ENCODE measurements at places on chromosomes 7 and 10. TPM values are rescaled to one million over a fixed set of nuclear protein-coding genes. Genes with fewer than 3 reads are reported as not detected.

GRCh38 chr7:734214-734613, 7.1 kb upstream of the PRKAR1B start:
- peaks cover 4% of the 10 kb centered on the region for H3K36me3 ChIP-seq
- 0 out of 2 replicates have a peak, but pooled peaks cover 3% of the 10 kb centered on the region for H3K4me1 ChIP-seq
- H3K27me3 ChIP-seq, result no peaks in the 10 kb centered on the region
- H3K4me3 ChIP-seq, result no peak overlapping the region

DNA sequence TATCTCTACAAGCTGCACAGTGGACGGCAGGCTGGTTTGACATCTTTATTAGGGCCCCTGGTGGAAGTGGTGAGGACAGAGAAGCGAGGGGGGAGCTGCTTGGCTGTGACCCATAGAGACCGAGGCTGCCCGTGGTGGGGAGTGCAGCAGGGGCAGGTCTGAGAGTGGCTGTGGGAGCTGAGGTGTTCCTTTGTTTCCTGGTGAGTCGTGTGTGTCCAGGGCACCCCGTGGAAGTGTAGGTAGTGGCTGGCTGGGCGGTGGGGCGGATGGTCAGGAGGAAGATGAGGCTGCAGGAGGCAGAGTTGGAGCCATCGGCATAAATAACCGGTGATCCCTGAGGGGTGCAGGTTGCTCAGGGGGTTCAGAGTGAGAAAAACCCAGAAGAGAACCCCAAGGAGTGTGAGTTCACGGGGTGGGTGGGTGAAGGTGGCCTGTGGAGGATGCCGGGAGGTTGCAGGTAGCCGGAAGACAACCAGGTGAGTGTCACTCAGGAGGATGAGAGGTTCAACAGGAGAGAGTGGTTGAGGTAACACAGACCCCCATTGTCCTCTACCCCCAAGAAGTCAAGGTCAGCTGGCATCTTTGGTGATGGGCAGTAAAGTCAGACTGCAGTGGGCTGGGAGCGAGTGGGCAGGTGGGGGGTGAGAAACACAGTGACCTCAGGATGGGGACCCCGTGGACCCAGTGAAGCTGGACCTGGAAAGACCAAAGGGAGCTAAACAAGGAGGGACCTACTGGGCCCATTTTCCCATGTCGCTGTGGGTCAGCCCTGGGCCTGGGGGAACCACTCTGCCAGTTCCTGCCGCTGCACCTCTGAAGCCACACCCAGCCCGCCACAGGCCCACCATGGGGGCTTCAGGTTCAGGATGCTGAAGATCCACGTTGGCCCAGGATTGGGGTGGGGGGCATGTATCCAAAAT, 7.8 kb downstream of the ATP6V0E2 start:
- no peaks in the 10 kb centered on the region for H3K27me3 ChIP-seq
- H3K27ac ChIP-seq, result no peak overlapping the region
- no peak overlapping the region for H3K4me3 ChIP-seq
- H3K36me3 ChIP-seq, result no peaks in the 10 kb centered on the region

GRCh38 chr7:150378115-150378852, 846 bp upstream of the ZNF775 start:
- H3K4me3 ChIP-seq, result peak overlapping the region; percentile 95
- peak; percentile 84 for DNase-seq
- H3K27me3 ChIP-seq, result no peaks in the 10 kb centered on the region
- H3K4me1 ChIP-seq, result peaks cover 51% of the 10 kb centered on the region

GRCh38 chr7:115976651-115977050, 53.9 kb downstream of the TFEC start:
- no peaks in the 10 kb centered on the region for H3K27me3 ChIP-seq
- H3K36me3 ChIP-seq, result no peaks in the 10 kb centered on the region
- no peak overlapping the region for H3K4me3 ChIP-seq
- H3K27ac ChIP-seq, result no peak overlapping the region

DNA sequence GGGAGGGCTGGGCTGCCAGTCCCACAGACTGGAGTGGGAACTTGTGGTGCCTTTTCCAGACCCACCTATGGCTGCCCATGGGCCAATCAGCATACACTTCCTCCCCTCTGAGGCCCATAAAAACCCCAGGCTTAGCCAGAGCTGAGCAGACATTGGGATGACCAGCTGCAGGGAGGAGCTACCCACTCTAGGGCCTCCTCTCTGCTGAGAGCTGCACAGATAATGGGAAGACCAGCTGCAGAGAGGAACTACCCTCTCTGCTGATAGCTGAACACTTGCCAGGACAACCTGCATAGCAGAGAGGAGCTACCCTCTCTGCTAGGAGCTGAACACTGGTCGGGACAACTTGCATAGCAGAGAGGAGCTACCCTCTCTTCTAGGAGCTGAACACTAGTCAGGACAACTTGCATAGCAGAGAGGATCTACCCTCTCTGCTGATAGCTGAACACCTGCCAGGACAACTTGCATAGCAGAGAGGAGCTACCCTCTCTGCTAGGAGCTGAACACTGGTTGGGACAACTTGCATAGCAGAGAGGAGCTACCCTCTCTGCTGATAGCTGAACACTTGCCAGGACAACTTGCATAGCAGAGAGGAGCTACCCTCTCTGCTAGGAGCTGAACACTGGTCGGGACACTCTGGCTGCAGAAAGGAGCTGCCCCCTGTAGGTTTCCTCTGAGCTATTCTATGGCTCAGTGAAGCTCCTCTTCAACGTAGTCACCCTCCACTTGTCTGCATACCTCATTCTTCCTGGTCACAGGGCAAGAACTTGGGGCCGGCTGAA, 88.3 kb upstream of the CACUL1 start:
- H3K4me1 ChIP-seq, result no peaks in the 10 kb centered on the region
- no peaks in the 10 kb centered on the region for H3K36me3 ChIP-seq
- no peak overlapping the region for H3K4me3 ChIP-seq
- no peak for DNase-seq

GRCh38 chr7:47326808-47327207, 255.1 kb downstream of the TNS3 start:
- peaks cover 43% of the 10 kb centered on the region for H3K4me1 ChIP-seq
- H3K4me3 ChIP-seq, result no peak overlapping the region
- H3K27me3 ChIP-seq, result no peaks in the 10 kb centered on the region
- no peak overlapping the region for H3K27ac ChIP-seq
- DNase-seq, result no peak
- peaks cover 2% of the 10 kb centered on the region for H3K36me3 ChIP-seq

DNA sequence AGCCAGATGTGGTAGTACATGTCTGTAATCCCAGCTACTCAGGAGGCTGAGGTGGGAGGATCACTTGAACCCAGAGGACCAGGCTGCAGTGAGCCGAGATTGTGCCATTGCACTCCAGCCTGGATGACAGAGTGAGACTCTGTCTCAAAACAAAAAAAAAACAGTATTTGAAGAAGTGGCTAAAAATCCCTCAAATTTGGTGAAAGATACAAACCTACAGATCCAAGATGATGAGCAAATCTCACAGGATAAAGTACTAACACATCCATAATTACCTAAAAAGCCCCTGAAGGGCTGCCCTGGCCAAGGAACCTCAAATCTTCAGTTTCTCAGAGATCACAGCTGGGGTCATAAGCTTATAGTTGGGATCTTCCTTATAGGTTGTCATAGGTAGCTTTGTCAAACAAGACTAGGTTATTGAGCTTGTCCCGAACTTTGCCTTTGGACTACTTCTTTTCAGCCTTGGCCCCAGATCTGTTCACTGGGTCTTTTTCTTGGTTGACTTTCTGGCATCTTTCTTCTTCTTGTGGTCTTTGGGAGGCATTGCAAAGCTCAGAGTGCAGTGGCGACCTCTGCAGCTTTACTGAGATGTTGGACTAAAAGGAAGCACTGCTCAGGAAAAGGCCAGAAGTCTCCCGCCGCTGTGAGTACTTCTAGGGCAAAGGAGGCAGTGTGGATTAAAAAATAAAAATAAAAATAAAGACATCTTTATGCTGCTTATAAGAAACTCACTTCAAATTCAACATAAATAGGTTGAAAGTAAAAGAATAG, 28.6 kb upstream of the SAR1A start:
- peak; percentile 31 for DNase-seq
- no peaks in the 10 kb centered on the region for H3K4me1 ChIP-seq
- H3K4me3 ChIP-seq, result no peak overlapping the region
- H3K27me3 ChIP-seq, result no peaks in the 10 kb centered on the region
- H3K27ac ChIP-seq, result no peak overlapping the region
- no peaks in the 10 kb centered on the region for H3K36me3 ChIP-seq

DNA sequence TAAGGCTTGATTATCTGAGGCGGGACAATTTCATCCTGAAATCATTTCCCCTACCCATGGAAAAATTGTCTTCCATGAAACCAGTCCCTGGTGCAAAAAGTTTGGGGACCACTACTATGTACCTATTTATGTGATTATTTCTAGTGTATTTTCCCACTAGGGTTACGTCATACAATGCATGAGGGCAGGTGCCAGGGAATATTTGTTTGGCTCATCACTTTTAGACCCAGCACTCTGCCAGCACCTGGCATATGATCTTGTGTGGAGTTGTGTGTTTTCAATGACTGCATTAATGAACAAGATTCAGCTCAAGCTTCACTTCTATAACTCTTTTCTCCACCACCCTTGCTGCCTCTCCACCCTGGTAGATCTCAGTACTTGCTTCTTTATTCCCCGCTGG, 73.3 kb upstream of the TNKS2 start:
- no peaks in the 10 kb centered on the region for H3K36me3 ChIP-seq
- H3K4me1 ChIP-seq, result no peaks in the 10 kb centered on the region
- H3K27me3 ChIP-seq, result no peaks in the 10 kb centered on the region

Gene UNC5B
- 22.4 TPM for total RNA-seq

Gene ARPC1A
- 201 TPM for total RNA-seq

Gene DOCK1
- 83.5 TPM for total RNA-seq
